ENCODE measurements at places on chromosomes 13 and 19. TPM values are rescaled to one million over a fixed set of nuclear protein-coding genes. Genes with fewer than 3 reads are reported as not detected.

CNN1 gene
- not detected for total RNA-seq

GRCh38 chr13:72920097-72920496, 138.2 kb downstream of the PIBF1 start:
- DNase-seq = no peak
- no peaks in the 10 kb centered on the region for H3K4me1 ChIP-seq
- H3K27me3 ChIP-seq = no peaks in the 10 kb centered on the region
- no peak overlapping the region for H3K4me3 ChIP-seq
- H3K27ac ChIP-seq = no peak overlapping the region
- peaks cover 5% of the 10 kb centered on the region for H3K36me3 ChIP-seq

DNA sequence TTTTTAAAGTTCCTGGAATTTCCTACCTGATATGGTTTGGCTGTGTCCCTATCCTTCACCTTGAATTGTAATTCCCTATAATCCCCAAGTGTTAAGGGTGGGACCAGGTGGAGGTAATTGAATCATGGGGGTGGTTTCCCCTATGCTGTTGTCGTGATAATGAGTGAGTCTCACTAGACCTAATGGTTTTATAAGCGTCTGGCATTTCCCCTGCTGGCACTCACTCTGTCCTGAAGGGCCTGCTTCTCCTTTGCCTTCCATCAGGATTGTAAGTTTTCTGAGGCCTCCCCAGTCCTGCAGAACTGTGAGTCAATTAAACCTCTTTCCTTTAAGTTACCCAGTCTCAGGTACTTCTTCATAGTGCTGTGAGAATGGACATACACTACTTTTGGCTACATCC, 298.7 kb downstream of the HS6ST3 start:
- no peak overlapping the region for H3K27ac ChIP-seq
- H3K4me3 ChIP-seq = no peak overlapping the region
- no peaks in the 10 kb centered on the region for H3K4me1 ChIP-seq
- H3K36me3 ChIP-seq = no peaks in the 10 kb centered on the region
- no peak for DNase-seq
- no peaks in the 10 kb centered on the region for H3K27me3 ChIP-seq

- no peak for DNase-seq
- peaks cover 12% of the 10 kb centered on the region for H3K36me3 ChIP-seq
- no peaks in the 10 kb centered on the region for H3K27me3 ChIP-seq
- no peak overlapping the region for H3K27ac ChIP-seq
- H3K4me3 ChIP-seq = no peak overlapping the region
These were observed 22.0 kb downstream of the SIN3B start for GRCh38 chr19:16851031-16851712.

GRCh38 chr19:3493651-3494050, 6.8 kb downstream of the DOHH start:
- H3K27me3 ChIP-seq = no peaks in the 10 kb centered on the region
- peaks cover 6% of the 10 kb centered on the region for H3K4me1 ChIP-seq
- H3K27ac ChIP-seq = no peak overlapping the region
- no peak for DNase-seq
- H3K4me3 ChIP-seq = no peak overlapping the region

GRCh38 chr19:46860125-46860845, 512 bp upstream of the ARHGAP35 start:
- H3K27ac ChIP-seq = peak overlapping the region; percentile 78
- H3K4me1 ChIP-seq = peaks cover 20% of the 10 kb centered on the region
- H3K36me3 ChIP-seq = no peaks in the 10 kb centered on the region
- H3K27me3 ChIP-seq = no peaks in the 10 kb centered on the region
